Activated CD4-positive, alpha-beta T cell treated with anti-CD3 and anti-CD28 coated beads for 48 hours (primary cell): ENCODE measurements at places on chromosomes 6 and 20.

DNA sequence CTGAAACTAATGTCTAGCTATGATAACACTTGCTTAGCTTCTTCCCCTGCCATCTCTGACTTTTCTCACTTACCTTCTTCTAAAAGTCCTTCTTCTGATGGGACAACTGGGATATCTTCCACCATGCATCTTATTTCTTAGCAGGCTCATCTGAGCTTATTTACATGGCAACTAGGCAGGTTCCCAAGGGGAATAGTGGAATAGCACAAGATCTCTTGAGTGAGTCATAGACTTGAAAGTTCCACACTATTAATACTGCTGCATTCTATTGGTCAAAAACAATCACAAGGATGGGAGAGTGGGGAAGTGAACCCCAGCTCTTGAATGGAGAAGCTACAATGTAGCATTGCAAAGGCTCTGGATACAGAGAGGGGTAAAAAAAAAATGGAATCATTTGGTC, 142.1 kb downstream of the HAO1 start:
- no peak for DNase-seq

- no peak for DNase-seq
Observed at GRCh38 chr20:50788045-50788991, 6.5 kb upstream of the BCAS4 start.

DNA sequence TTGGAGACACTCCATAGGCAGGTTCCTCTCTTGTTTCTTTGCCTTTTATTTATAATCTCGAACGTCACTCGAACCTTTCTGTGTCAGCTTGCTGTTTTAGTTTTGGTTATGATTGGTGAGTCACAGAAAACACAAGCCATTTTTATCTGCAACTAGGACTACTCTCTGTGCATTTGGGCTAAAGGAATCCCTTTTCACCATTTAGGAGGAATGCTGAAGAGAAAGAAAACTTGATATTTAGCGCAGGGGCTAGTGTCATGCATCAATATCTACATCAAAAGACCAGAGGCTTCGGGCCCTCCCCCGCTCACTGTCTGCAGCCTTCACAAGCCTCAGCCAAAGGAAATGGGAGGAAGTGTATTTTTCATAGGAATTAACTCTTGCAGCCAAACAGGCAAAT, 507.8 kb upstream of the CITED2 start:
- DNase-seq: no peak

- DNase-seq: no peak
Observed at GRCh38 chr20:13251106-13251903, 30.2 kb downstream of the ISM1 start.

- DNase-seq: no peak
Observed at GRCh38 chr6:150299873-150300485, 68.8 kb upstream of the IYD start.

GRCh38 chr6:28922004-28922820, 1.6 kb downstream of the TRIM27 start:
- DNase-seq: peak; percentile 29

DNA sequence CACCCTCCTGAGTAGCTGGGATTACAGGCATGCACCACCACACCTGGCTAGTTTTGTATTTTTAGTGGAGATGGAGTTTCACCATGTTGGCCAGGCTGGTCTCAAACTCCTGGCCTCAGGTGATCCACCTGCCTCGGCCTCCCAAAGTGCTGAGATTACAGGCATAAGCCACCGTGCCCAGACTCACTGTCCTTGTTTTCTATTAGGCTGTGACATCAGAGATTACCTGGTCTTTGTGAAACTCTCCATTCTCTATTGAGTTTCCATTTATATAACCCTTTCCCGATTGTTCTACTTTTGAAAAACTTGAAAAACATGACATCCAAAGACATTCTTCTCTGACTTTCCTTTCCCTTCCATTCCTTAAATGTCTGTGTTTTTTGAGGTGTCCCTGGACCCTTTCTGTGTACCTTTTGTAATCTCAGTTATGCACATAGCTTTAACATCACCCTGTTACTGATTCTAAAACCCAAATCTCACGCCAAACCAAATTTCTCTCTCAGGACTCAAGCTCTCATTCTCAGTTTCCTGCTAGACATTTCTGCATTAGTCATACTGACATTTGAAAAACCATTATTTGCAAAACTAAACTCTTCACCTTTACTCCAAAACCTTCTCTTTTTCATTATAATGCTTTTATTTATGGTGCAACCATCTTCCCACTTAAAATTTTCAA, 137.0 kb downstream of the KHDC1L start:
- DNase-seq: no peak

- no peak for DNase-seq
Observed at GRCh38 chr20:44253528-44253927, 6.4 kb downstream of the GDAP1L1 start.

- DNase-seq: no peak
Observed at GRCh38 chr6:79778816-79779215, 147.7 kb downstream of the SH3BGRL2 start.

GRCh38 chr20:48814633-48815032, 13.2 kb downstream of the PREX1 start:
- DNase-seq: no peak

- no peak for DNase-seq
Observed at GRCh38 chr6:101086473-101086872, 205.3 kb upstream of the ASCC3 start.

DNA sequence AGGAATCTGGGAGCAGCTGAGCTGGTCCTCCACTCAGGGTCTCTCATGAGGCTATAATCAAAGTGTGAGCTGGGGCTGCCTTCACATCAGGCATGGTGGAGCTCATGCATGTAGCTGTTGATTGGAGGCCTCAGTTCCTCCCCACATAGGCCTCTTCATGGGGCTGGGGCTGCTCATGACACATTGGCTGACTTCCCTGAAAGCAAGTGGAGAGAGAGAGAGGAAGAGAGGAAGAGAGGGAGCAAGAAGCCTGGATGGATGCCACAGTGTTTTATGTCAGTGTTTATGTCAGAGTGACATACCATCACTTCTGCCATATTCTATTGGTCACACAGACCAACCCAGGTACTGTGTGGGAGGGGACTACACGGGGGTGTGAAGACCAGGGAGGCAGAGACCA, 43.8 kb downstream of the EYA2 start:
- DNase-seq: no peak

DNA sequence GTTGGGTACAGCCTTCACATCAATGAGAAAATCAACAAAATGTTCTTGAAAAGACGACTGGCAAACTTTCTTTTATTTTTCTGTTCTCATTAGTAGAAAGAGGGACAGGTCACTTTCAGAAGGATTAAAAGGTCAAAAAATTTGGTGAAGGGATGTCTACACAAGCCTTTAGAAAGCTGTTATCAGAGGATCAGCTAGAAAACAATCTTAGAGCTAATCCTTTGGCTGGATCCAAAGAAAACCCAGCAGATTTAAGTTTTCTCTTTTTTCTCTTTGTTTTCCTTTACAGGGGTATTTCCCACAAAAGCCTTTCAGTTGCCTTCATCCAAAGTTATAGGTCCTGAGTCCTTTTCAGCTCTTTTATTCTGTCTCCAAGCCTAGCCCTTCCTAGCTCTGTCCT, 57.3 kb upstream of the EDN1 start:
- no peak for DNase-seq

DNA sequence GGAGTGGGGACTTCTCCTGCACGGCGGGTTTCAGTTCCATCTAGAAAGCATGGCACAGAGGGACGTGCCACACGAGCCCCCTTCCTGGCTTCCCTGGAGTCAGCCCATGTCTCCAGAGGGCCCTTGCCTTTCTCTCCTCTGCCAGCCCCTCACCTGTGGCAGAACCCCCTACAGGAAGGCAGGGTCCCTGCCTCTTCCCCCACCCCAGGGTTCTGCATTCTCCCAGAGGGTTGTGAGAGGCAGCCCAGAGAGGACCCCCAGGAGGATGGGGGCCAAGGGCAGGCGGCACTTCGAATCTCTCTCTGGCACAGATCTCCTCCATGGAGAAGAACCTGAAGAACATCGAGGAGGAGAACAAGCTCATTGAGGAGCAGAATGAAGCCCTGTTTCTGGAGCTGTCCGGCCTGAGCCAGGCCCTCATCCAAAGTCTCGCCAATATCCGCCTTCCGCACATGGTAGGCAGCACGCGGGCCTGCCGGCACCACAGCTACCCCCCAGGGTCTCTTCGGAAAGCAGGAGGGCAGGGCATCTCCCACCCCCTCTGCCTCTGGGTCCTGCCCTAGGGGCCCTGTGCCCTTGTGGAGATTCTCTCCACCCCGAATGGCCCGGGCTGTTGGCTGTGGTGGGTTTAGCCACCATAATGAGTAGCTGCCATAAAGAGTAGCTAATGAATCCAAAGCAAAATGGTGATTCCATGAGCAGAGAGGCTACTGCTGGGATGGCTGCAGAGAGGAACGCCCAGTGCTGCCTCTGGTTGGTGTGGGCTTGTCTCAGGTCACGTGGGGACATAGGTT, 15.9 kb upstream of the PCMTD2 start:
- DNase-seq: no peak

- no peak for DNase-seq
Observed at GRCh38 chr6:20437639-20438038, 36.0 kb downstream of the E2F3 start.

DNA sequence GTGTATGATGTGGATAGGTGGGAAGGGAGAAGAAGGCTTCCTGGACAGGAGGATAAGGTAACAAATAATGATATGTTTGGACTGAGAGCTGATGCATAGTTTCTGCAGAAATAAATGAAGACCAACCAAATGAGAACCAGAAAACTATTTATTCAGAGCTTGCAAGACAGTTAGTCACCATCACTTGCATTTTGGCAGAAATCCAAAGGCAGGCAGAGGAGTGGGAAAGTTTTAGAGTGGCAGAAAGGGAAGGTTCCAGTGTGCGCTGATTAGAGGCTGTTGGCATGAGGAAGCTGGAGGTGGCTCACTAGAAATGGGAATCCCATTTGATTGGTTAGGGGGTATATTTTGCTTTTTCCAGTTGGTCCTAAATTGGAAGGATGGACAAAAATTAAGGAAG, 13.0 kb upstream of the F13A1 start:
- DNase-seq: no peak

GRCh38 chr6:5638666-5639065, 368.1 kb downstream of the NRN1 start:
- DNase-seq: no peak

DNA sequence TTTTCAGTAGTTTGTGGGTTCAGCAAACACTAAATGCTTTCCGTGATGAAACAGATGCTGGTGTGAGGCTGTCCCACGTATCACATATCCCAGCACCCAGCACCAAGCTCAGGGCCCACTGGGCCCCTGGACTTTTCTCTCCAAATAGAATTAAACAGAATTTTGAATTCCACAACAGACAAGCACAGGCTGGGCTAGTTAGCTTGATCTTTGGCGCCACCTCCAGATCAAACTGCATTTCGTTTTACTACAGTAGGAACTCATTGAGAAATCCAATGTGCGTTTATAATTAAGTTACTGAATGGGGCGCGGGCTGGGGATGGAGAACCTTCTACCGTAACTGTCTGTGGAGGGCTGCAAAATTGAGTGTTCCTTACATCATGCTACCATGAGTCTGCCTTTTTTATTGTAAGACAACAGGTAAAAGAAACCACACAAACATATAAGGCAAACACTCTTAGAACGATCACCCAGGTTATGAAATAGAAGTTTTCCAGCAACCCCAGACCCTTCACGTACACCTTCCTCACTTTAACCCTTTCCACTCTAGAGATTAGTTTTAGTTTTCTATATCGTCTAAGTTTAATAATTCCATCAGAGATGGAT, 107.8 kb downstream of the ZFP64 start:
- peak; percentile 60 for DNase-seq

DNA sequence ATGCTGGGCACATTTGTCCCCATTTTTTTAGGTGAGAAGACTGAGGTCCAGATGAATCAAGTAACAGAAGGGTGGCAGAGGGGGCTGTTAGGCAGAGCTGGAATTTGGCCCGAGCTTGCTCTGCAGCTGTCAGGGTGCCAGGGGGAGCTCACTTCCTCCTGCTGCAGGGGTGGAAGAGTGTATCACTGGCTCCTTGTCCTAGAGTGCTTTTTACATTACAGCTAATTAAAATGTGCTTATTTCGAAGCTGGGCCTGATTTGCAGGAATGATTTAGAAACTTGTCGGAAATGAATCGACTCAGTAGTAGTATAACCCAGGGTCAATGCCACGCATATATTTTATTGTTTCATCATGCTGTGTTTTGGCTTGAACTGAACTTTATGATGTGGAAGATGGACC, 11.1 kb downstream of the TOX2 start:
- DNase-seq: peak; percentile 22

DNA sequence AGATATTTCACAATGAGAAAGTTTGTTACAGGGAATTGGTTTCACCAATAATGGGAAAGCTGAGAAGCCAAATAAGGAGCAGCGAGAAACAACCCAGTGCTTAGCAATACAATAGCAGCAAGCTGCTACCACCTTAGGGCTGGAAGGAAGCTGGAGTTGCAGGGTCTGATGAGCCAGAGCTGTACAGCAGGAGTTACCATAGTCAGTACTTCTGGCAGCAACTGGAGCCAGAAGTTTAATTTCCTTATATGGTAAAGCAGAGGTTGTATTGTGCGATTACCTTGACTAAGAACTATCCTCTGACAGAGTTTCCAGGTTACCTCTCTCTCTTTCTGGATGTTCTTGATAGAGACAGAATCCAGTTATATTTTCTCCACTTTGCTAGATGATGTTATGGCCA, 137.1 kb upstream of the OLIG3 start:
- DNase-seq: no peak

- DNase-seq: no peak
Observed at GRCh38 chr6:119241111-119241465, 108.5 kb downstream of the MAN1A1 start.

GRCh38 chr6:2296781-2297180, 51.4 kb upstream of the GMDS start:
- DNase-seq: no peak

DNA sequence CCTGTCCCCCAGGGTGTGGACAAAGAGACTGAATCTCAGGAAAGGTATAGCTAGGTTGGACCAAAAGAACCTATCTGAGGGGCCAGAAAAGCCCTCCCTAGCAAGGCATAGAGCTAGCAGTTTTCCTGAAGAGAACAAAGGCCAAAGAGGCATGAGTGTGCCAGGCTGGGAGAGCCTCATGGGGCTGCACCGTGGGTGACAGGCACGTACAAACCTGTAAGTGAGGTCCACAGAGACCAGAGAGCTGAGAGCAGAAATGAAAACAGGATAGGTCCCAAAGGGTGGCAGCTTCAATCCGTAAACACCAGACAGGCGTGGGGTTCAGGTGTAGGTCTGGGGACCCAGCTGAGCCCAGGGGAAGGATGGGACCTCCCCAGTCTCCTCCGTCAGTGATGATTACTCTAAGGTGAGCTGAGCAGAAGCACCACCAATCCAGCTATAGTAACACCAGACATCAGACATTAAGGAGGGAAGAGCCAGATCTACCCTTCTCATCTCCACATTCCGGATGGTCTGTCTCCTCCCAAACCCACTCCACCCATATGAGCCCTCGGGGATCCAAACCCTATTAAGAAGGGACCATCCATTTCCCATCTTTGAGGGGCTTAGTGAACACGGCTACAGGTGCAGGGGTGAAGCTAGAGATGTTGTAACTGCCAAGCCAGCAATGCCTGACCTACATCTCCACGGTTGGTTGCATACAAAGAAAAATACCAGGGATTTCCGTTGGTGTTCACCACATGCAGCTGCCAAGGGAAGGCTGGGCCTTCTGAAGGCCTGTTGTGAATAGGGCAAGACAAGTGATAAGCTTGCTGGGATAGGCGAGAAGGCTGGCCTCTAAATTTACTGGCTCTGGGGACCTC, 38.3 kb downstream of the BCL2L1 start:
- no peak for DNase-seq

GRCh38 chr6:43436577-43437282, 9.4 kb downstream of the ABCC10 start:
- no peak for DNase-seq
